AG09319 (cell line): ENCODE measurements at places on chromosomes 12 and 14.

DNA sequence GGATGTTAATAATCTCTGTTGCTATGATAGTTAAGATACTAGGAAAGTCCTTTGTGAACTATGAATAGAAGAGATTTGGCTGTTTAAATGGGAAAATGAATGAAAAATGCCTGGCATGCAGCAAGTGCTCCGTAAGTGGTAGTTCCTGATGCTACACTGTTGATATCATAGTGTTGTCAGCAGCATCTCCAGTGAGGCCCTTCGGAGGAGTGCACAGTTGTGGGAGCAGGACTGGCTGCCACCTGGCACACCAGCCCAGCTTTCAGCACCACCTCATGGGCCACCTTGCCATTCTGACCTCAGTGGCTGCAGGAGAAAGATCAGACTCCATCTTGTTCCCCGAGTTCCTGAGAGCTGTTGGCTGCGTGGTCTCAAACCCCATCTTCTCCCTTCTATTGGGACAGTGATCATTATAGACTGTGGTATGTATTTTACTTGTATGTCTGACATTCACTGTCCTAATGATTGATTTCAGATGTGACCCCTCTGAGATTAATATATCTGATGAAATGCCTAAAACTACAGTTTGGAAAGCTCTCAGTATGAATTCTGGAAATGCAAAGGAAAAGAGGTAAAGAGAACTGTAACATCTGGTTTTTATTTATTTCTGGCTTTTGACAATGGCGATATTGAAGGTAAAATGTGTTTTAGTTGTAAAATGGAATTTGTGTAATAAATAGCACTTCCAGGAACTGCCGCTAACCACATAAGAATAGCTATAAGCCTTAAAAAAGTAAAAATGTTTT, 80.9 kb downstream of the SLC4A8 start:
- no peak for DNase-seq

DNA sequence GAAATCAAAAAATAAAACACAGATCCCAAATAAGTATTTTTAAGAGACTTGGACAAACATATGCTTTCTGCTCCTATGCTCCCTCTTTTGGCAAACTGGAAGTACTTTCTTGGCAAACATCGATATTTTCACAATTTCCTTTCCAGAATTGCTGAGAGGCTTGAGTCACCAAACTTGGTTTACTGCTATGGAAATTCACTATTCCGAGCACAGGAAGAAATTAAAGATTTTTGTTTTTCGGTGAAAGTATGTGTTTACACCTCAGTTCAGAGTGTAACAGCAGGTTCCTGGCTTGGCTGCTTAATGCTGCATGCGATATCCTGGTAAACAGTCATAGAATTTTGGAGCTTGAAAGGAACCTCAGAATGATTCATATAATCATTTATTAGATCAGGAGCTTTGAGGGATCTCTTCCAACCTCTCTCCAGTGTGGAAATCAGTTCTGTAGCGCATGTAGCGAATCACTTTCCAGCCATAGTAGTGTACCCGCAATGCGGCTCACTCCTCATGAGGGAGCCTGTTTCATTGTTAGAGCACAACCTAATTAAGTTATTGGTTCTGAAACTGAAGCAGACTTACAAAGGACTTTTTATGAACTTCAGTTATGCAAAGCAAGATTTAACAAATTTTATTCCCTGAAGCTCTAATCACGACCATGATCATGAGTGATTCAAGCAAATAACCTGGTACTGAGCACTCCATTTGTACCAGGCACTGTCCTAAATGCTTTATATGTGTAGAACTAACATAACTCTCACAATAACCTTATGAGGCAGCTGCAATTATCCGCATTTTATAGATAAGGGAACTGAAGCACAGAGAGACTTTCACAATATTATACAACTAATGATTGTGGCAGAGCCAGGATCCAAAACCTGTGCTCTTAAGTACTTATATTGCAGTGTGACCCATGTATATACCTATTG, 56.4 kb upstream of the ATP2A2 start:
- peak; percentile 79 for DNase-seq

DNA sequence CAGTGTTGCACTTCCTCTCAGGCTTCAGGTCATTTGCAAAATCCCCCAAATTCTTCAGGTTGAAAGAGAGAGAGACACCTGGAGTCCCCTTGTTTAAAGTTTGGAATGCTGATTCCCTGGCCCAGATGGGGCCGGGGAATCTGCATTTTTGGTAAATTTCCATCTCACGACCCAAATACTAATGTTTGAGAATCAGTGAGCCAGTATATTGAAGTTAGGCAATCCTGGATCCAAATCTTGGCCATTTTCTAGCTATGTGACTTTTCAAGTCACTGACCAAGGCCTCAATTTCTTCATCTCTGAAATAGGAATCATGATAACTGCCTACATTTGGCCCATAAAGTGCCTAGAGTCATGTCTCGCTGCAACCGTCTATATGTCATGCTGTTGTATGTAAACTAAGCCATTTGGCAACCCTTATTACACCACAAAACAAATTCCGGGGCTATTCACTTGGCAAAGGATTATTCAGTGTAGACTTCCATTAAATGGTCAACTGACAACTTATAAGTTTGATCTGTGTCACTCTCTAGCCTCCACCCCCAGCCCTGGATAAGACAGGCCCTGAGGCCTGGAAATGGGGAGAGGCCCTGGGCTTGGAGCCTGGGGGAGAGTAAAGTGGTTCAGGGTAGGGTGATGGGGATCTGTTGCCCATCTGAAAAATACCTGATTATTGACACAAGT, 3.7 kb upstream of the ZFP36L1 start:
- DNase-seq: no peak

GRCh38 chr14:23021889-23022442, 12.0 kb upstream of the C14orf93 start:
- DNase-seq: no peak

GRCh38 chr14:85198001-85198400, 331.9 kb upstream of the FLRT2 start:
- no peak for DNase-seq

GRCh38 chr12:64120568-64120967, 101.5 kb downstream of the KICS2 start:
- no peak for DNase-seq

DNA sequence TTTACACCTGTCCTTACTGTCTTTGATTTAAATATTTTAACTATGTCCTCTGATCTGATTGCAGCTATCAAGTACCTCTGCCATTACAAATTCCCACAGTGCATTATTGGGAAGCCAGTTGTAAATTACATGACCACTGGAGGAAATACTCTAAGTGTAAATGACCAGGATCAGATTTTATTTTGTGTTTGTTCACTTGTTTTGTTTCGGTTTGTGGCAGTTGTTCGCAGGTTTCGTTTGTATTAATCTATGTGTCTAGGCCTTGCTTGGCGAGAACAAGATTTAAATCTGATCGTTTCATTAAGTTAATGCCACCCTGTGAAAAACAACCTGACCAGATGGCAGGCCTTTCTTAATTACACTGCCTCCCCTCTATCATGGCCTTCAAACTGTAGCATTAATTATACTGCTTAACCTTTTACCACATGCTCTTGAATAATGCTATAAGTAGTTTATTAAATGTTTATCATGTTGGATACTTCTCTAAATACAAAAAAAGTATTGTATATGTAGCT, 990.1 kb downstream of the TMTC2 start:
- DNase-seq: no peak

GRCh38 chr14:54653712-54654469, 87.0 kb downstream of the SAMD4A start:
- DNase-seq: no peak

DNA sequence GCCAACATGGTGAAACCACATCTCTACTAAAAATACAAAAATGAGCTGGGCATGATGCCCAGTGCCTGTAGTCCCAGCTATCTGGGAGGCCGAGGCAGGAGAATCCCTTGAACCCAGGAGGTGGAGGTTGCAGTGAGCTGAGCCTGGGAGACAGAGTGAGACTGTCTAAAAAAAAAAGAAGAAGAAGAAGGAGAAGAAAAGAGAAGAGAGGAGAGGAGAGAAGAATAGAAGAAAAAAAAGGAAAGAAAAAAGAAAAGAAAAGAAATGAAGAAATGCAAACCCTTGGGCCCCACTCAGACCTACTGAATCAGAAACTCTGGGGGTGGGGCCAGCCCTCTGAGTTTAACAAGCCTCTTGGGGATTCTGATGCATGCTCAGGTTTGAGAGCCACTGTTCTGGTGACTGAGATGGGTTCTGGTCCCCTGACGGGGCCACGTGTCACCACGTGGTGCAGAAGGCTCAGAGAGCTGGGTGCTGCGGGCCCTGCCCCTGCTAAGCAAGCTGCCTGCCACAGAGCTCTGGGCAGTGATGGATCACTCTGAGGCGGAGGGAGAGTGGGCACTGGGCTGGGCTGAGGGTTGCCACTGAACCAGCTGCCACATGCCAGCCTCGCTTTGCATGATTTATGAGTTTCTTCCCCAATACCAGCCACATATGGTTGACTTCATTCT, 37.5 kb downstream of the ERH start:
- no peak for DNase-seq

DNA sequence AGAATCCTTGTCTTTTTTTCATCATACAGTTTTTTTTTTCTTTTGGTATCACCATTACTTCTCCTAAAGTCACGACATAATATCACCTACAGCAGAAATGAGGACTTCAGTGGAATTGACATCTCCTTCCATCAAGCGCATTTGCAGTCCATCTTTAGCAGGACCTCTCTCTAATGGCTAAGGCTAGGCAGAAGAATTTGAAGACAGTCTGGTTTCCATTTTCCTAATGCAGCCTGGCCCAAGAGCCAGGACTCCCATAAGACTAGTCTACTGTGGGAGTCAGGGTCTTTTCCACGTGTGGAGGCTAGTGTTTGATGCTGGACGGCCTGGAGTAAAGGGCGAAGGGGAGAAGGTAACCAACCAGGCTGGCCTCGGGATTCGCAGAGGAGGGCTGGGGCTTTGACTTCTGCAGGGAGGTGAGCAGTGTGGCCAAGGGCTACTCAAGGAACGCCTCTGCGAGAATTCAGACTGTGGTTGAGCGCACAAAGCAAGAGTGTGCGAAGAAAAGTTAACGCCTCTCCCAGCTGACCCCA, 769 bp upstream of the ZNF740 start:
- DNase-seq: no peak

- no peak for DNase-seq
These were observed 5.8 kb downstream of the FBRSL1 start for GRCh38 chr12:132495629-132496357.

DNA sequence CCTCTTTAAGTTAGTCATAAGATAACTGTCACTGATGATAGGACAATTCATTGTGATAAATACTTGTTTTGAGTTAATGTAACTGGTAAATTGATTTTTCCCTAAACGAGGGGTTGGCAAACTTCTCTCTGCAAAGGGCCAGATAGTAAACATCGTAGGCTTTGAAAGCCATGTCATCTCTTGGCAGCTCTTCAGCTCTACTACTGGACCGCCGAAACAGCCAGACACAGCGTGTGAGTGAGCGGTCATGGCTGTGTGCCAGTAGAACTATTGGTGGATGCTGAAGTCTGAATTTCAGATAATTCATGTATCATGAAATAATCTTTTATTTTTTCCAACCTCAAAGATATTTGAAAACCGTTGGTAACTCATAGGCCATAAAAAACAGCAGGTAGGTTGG, 9.9 kb downstream of the PIWIL1 start:
- DNase-seq: no peak

- no peak for DNase-seq
These were observed 67.1 kb downstream of the TUNAR start for GRCh38 chr14:95943699-95944098.

DNA sequence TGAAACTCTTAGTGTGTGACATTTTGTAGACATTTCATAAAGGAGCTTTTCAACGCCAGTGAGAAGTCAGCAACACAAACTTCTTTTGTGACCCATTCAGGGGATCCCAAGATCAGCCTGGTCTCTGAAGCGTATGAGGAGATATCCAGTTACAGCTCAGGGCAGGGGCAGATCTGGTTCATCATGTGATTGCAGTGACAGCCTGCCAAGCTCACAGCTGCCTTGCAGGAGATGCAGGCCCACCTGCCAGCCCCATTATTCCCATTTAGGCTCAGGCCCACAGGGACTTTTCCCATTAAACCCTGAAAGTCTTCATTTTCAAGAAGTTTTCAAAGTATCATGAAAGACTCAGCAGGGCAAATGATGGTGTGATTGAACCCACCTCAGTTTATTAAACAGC, 38.3 kb downstream of the SRGAP1 start:
- DNase-seq: no peak

- DNase-seq: no peak
These were observed 614.8 kb downstream of the DIO2 start for GRCh38 chr14:79596551-79596950.

DNA sequence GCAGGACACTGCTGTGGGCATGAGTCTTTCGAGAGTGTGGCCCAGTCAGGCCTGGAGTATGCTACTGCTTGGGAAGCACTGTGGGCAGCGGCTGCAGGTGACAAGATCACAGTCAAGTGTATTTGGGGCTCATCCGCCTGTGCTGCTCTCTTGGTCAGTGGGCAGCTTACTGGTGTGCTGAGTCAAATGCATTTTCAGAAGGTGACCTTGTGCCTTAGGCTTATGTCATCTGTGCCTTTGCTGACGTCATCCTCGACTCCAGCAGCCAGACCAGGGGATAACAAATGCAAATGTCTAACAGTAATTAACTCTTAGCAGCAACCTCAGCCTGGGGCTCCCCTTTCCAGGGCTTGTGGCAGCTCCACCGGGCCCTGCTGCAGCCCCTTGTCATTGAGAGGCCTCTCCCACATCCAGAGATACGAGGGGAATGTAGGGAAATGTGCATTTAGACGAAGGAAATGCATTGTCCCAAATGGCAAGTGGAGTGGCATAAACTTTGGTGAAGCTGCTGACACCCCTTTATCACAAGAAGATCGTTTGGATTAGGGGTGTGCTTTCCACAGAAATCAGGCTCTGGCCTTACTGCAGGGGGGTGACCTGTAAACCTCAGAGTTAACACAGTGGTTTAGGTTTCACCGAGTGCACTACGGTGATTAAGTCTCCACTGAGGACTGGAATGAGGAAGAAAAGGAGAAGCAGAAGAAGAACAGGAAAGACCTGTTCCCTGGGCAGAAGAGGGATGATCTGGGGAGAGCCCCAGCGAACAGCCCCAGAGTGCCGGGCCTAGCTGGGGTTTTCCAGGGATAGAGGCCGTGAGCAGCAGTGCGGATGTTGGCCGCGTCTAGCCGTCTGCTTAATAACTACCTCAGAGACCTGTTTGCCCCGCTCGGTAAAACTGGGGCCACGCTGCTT, 39.7 kb downstream of the PSMA6 start:
- DNase-seq: no peak
